ENCODE measurements at places on chromosomes 16 and 17.

DNA sequence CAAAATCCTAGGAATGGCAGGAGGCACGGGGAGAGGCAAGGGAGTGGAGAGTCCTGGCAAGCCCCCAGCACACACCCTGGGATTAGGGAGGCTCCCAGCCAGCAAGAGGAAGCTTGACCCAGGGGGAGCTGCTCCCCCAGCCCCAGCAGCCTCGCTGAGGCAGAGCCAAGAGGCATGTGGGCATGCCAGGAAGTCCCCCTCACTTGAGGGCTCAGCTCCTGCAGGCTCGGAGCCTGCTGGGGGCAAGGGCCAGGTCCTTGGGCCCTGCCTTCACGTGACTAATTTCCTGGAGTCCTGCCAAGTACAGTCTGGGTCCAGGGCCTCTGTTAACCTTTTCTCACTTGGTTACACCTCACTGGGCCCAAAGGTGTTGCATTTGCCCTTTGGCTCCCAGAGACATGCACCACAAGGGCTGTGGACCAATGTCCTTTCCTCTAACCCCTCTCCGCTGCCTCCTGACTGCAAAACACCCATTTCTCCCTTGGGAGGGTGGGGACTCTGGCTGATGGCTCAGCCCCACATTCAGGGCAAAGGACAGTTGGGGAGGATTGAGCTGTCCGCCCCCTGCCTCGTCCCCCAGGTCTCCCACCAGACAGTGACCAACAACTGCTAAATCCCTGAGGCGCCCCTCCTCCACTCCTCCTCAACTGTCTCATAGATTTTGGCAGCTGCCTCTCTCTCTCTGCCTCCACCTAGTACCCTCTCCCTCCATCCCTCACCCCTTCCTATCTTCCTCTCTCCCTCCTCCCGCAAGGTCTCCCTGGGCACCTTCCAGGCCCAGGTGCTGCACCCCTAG lies 4.4 kb upstream of the SLC47A2 start:
- no peak for DNase-seq

- DNase-seq: no peak
Measured at GRCh38 chr17:75090871-75091854, 3.4 kb downstream of the SLC16A5 start.

DNA sequence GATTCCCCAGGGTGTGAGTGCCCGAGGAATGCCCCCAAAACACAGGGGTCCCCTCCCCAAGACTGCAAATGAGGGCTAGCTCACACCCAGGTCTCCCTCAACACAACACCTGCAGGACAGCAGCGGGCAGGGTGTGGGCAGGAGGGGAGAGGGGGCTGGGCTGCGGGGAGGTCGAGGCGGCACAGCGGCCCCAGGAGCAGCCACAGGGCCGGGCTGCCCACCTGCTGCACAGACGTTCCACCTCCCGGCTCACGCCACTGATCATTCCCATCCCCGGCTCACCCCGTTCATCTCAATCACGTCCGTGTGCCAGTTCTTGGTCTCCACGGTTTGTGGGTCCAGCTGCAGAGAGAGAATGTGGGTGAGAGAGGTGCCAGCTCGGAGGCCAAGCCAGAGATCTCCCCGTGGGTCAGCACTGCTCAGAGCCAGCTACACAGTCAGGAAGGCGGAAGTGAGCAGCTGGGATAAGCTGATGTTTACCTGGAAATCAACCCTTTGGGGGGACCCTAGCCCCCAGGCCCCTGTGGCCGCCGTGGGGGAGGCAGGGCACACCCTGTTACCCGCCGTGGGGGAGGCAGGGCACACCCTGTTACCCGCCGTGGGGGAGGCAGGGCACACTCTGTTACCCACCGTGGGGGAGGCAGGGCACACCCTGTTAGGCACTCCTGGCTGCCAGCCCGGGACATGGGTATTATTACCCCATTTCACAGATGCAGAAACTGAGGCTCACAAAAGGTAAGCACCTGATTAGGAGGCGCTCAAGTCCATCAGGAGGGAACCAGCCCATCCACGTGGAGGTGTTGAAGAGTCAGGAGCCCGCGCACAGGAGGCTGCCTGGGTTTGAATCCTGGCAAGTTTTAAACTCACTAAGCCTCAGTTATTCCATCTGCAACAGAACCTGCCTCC lies 16.1 kb downstream of the TIMM22 start:
- no peak for DNase-seq

GRCh38 chr17:29149431-29150064 lies 30.6 kb downstream of the MYO18A start:
- DNase-seq: no peak

- no peak for DNase-seq
Measured at GRCh38 chr16:72128701-72129100, 35.1 kb downstream of the DHX38 start.

- no peak for DNase-seq
Measured at GRCh38 chr16:66426112-66427035, 721 bp upstream of the BEAN1 start.

Measured in left renal cortex interstitium (tissue), 4 donors.